H1 (cell line): ENCODE measurements at places on chromosomes 1 and 21.

DNA sequence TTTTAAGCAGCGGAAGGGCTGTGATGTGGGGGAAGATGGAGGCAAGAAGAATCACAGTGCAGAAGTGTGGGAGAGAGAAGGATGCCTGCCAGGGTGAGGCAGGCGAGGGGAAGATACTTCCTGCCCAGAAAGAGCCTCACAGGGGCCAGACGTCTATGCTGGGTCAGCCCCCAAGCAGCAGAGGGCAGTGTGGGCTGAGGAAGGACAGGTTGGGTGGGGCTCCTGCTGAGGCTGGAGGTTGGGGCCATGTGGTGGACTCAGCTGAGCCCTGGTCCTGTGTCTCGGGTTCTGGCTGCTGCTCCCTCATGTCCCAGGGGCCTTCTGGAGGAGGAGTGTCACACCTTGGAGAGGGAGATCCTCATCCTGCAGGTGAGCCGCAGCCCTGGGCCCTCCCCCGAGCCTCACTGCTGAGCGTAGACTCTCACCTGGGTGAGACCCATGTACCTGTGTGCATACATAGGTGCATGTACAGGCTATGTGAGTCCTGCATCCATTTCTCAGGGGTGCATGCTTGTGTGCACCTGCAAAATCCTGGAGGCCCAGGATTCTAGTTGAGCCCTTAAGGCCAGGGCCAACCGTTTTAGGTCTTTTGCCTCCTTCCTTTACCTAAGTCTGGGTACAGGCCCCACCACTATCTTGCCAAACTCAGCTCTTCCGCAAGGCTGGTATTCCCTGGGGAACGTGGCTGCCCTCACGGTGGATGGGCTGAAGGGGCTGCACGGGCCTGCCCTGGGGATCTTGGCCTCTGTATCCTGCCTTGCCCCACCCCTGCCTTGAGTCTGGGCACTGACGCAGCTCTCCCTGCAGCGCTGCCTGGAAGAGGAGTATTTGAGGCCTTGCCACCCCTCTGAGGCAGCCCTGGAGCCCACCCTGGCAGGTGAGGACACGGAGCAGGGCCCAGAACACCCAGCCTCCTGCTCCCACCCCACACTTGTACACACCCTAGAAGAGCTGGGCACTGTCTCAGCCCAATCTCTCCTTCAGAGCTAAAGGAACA lies 3.7 kb downstream of the CCDC24 start:
- no peak overlapping the region for H3K4me3 ChIP-seq
- no peaks in the 10 kb centered on the region for H3K36me3 ChIP-seq
- H3K27ac ChIP-seq = no peak overlapping the region

DNA sequence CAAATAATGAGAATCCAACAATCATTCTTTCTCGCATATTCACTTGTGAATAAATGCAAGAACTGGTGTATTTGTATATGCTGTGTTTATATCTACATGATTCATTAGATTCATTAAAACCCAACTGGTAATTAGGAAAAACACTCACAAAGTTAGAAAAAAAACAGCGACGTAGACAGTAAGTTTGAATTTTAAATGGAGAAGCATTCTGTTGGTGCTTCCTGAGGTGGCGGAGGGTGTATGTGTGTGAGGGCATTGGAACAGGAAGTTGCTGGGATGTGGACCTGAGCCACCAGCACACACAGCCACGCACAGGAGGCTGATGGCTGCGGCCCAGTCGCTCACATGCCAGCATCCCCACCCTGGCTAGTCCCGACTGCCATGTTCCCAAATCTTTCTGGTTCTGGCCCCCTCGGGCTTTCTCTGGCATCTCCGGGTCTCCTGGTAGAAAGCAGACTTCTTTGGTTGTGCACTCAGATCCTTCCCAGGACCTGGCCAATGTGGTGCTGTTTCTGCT lies 121.6 kb upstream of the IRF2BP2 start:
- 0 out of 2 replicates have a peak, but pooled peaks cover 6% of the 10 kb centered on the region for H3K4me1 ChIP-seq
- no peak overlapping the region for H3K27ac ChIP-seq
- no peak for DNase-seq
- H3K27me3 ChIP-seq = no peaks in the 10 kb centered on the region
- no peaks in the 10 kb centered on the region for H3K36me3 ChIP-seq

GRCh38 chr1:52867087-52867863 lies 24.7 kb downstream of the ZYG11A start:
- H3K36me3 ChIP-seq = no peaks in the 10 kb centered on the region
- H3K27ac ChIP-seq = no peak overlapping the region
- no peak overlapping the region for H3K4me3 ChIP-seq
- no peak for DNase-seq
- no peaks in the 10 kb centered on the region for H3K4me1 ChIP-seq

DNA sequence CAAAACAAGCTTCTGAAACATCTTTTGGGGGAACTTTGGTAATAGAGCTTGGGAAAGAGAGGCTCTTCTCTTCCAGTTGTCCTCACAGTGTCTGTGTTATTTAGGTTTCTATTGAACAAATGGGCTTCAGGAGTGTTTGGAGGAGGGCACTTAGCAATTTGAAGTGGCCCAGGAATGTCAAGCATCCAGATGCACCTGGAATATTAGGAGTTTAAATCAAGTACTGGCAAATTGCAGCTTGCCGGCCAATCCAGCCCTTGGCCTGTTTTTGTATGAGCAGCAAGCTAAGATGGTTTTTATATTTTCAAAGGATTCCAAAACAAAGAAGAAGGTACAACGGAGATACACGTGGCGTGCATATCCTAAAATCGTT lies 94.7 kb downstream of the CCDC185 start:
- H3K27ac ChIP-seq = no peak overlapping the region
- no peak overlapping the region for H3K4me3 ChIP-seq
- no peaks in the 10 kb centered on the region for H3K4me1 ChIP-seq

DNA sequence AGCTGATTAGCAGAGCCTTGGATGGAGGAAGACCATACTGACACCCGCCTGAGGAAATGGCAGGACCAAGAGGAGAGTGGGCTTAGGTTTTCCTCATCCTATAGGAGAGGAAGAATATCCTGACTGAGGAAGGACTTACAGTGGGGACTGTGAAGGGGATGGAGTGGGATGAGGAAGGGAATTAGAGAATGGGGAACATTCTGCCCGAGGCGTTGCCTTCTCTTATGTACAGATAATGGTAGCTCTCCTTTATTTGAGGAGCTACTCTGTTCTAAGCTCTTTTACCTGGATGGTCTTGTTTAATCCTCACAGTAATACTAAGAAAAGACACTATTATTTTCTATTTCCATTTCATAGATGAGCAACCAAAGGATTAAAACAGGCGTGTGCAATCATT lies 56.0 kb downstream of the OLFML3 start:
- DNase-seq = no peak
- no peak overlapping the region for H3K4me3 ChIP-seq
- H3K36me3 ChIP-seq = no peaks in the 10 kb centered on the region
- peak overlapping the region; percentile 65 for H3K27ac ChIP-seq

DNA sequence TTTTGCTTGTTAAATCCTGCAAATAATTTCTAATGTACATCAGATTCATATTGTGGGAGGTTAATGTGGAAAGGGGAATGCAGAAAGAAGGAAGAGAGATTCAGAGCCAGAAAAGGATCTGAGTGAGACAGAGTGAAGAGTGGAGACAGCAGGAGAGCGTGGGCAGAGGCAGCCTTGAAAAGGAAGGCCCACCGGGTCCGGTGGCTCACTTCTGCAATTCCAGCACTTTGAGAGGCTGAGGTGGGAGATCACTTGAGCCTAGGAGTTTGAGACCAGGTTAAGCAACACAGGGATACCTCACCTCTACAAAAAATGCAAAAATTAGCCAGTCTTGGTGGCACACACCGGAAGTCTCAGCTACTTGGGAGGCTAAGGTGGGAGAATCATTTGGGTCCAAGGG lies 222.0 kb upstream of the RAB4A start:
- no peaks in the 10 kb centered on the region for H3K36me3 ChIP-seq
- H3K4me1 ChIP-seq = peaks cover 8% of the 10 kb centered on the region; the same call in 1 of the 2 replicates
- no peak overlapping the region for H3K27ac ChIP-seq
- no peak overlapping the region for H3K4me3 ChIP-seq

DNA sequence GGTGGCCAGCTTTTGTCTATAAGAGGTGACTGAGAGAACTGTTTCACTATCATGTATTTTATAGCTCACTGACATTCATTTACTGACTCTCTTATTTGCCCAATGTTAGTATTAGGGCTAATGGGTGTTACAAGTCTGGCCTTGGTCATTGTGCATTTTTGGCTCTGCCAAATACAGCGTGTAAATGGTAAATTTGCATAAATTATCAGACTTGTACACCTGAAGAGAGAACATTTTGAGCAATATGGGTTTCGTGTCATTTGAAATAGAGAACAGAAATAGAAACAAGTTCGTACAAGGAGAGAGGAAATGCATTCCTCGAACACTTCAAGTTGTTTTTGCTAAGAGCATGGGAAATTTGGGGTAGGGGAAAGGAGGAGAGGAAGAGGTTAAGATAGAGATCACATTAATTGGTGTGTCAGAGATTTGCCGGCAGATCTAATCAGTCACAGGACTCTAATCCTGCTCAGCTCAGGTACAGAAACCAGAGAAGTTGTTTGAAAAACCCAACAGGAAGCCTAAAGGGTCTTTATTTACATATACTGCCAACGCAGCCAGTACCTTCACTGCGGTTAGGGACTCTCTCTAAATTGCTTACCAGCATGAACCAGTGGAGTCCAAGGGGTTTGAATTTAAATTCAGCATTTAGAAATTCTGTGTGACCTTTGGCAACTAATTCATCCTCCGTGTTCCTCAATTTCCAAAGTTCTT lies 261.5 kb downstream of the GPATCH2 start:
- H3K36me3 ChIP-seq = no peaks in the 10 kb centered on the region
- H3K4me1 ChIP-seq = peaks cover 16% of the 10 kb centered on the region
- no peak overlapping the region for H3K27ac ChIP-seq
- DNase-seq = no peak
- H3K27me3 ChIP-seq = no peaks in the 10 kb centered on the region

GRCh38 chr1:234139966-234140365 lies 233.3 kb upstream of the COA6 start:
- H3K4me3 ChIP-seq = no peak overlapping the region
- H3K27me3 ChIP-seq = no peaks in the 10 kb centered on the region
- no peak for DNase-seq
- H3K4me1 ChIP-seq = no peaks in the 10 kb centered on the region

DNA sequence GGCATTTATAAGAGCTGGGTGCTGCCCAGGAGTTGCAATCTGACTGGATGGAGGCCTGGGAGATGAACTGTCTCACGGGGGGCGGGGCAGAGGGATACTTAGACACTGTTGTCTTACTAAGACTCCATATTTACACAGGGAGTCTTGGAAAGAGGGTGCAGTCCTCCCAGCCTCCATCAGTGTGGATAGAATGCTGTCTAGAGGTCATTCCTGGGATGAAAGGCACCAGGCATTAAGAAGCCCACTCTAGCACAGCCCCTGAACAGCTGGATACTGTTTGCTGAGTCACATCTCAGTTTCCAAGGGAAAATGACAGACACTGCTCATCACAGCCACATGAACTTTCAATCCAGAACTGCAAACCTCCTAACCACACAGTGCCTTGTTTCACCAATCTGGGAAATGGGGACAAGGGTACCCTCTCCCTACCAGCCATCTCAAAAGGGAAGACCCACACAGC lies 43.3 kb downstream of the SSBP3 start:
- H3K4me3 ChIP-seq = no peak overlapping the region
- DNase-seq = no peak
- H3K27ac ChIP-seq = no peak overlapping the region
- H3K36me3 ChIP-seq = peaks cover 15% of the 10 kb centered on the region
- no peaks in the 10 kb centered on the region for H3K27me3 ChIP-seq
- H3K4me1 ChIP-seq = peaks cover 35% of the 10 kb centered on the region

- H3K36me3 ChIP-seq = no peaks in the 10 kb centered on the region
- H3K4me1 ChIP-seq = no peaks in the 10 kb centered on the region
These were observed 82.2 kb upstream of the LMO4 start for GRCh38 chr1:87246436-87246835.

- no peak overlapping the region for H3K27ac ChIP-seq
- peaks cover 3% of the 10 kb centered on the region for H3K27me3 ChIP-seq
- DNase-seq = no peak
- no peaks in the 10 kb centered on the region for H3K36me3 ChIP-seq
- H3K4me1 ChIP-seq = no peaks in the 10 kb centered on the region
- no peak overlapping the region for H3K4me3 ChIP-seq
These were observed 24.0 kb upstream of the CDK18 start for GRCh38 chr1:205480349-205480985.

GRCh38 chr1:31482482-31483011 lies 69.5 kb downstream of the SERINC2 start:
- H3K4me3 ChIP-seq = no peak overlapping the region
- no peaks in the 10 kb centered on the region for H3K36me3 ChIP-seq
- no peak for DNase-seq
- H3K27me3 ChIP-seq = no peaks in the 10 kb centered on the region

GRCh38 chr1:25055324-25055780 lies 125.3 kb upstream of the RUNX3 start:
- no peak overlapping the region for H3K4me3 ChIP-seq
- H3K27me3 ChIP-seq = no peaks in the 10 kb centered on the region
- peaks cover 4% of the 10 kb centered on the region for H3K4me1 ChIP-seq

DNA sequence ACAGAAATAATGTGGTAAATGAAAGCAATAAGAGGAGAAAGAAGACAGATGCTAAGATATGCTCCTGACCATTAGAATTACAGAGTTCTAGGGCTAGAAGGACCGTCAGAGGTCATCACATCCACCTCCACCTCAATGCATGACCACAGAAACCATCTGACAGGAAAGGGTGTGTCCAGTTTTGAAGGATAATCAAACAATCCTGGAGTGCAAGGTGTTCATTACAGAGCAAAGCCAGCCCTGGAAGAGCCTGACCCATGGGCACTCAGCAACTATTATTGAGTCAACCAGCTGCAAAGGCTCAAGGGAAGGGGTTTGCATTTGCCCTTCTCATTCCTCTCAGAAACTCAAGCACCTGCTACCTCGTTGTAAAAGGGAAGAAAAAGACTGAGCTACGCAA lies 46.4 kb downstream of the TOR1AIP2 start:
- H3K36me3 ChIP-seq = no peaks in the 10 kb centered on the region
- no peak overlapping the region for H3K27ac ChIP-seq

- DNase-seq = no peak
- H3K4me3 ChIP-seq = no peak overlapping the region
- no peaks in the 10 kb centered on the region for H3K36me3 ChIP-seq
- no peaks in the 10 kb centered on the region for H3K27me3 ChIP-seq
- no peaks in the 10 kb centered on the region for H3K4me1 ChIP-seq
These were observed 24.0 kb upstream of the SAMD13 start for GRCh38 chr1:84277343-84278059.

DNA sequence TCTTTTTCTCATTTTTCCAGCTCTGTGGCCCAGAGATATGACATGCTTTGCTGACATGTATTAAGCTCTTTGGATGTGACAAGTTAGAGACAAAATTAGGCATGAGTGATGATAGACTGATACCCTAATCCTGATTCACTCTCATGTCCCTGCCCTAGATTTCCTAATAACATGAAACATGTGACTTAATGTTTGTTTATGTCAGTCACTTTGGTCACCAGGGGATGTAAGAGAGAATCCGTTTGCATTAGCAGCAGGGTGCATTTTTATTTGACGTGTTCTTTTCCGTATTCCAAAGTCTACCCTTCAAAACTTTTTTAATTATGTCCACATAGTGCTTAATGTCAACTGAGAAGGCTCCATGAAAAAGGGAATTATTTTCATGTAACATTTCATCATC lies 192.4 kb downstream of the HMCN1 start:
- no peaks in the 10 kb centered on the region for H3K4me1 ChIP-seq
- H3K27me3 ChIP-seq = no peaks in the 10 kb centered on the region
- H3K27ac ChIP-seq = no peak overlapping the region
- H3K36me3 ChIP-seq = no peaks in the 10 kb centered on the region
- DNase-seq = no peak
